ENCODE measurements at places on chromosomes 2 and 18.

DNA sequence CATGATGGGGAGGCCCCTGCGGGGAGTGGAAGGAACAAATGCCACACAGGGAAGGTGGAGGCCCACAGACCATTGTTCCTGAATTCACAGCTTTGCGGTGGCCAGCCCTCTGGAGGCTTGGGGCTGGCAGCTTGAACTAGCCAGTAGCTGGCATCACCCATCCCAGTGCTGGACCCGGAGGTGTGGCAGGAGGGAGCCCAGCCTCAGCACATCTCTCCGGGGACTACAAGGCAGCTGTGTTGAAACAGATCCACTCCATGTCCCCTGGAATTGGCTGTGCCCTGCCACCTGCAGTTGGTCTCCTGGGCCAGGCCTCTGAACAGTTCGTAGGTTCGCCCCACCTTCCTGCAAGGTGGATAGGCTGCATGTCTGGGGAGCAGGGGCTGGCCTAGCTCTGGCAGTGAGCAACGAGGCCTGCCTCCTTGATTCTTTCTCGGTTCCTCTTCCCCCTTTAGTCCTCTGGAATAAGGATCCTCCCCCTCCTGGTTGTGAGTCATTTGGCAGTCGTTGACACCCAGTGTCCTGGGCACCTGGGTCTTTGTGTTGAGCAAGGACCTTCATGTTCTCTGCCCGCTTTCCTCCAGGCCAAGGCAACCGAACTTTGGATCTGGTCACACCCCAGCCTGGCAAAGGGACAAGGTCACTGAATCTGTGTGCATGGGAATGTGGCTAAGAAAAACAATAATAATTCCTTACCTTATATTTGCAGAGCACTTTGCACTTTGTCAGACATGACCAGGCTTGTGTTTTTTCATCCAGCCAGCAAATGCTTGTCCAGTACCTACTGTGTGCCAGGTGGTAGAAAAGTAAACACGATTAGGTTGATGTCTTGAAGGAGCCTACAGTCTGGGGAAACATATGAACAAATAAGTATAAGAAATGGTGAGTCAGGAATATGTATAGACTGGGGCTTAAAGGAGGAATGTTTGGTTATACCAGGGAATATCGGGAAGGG lies 55.0 kb upstream of the MCFD2 start:
- DNase-seq, result no peak

DNA sequence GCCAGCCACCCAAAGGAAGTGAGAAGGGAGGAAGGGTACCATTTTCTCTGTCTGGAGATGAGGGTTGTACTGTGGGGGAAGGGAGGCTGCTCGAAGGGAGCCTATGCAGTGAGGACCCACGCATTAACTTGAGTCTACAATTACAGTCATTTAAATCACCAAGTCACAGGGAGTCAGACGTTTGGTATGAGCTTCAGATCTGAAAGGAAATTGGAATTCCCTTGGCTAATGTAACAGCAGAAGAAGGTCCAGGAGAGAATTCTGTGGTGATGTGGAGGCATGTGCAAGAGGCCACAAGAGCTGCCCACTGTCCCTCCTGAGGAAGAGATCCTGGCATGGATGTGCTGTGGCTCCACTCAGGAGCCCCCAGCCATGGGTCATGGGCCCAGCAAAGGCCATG lies 22.5 kb downstream of the DAPL1 start:
- peak; percentile 24 for DNase-seq

DNA sequence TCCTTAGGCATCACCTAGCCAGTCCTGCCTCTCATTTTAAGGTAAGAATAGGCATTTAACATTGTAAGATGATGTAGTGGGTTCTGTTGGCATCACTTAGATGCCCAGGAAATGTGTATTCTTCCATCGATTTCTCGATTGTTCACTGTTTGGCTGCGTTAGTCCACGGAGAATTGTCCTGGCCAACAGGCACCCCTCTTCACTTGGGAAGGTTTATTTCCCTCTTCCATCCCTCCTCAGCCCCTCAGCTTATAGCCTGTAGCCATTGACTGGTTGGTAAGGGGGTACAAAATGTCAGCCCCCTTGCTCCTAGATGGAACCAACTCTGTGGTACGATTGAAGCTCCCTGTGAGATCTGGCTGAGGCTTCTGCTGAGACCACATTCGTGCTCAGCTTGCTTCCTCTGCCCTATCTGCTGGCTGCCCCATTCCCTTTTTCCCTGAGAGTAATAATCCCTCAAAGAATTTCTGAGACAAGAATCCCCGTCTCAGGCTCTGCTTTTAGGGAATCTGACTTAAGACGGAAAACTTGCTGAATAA lies 43.4 kb downstream of the PLEKHA3 start:
- DNase-seq, result no peak

DNA sequence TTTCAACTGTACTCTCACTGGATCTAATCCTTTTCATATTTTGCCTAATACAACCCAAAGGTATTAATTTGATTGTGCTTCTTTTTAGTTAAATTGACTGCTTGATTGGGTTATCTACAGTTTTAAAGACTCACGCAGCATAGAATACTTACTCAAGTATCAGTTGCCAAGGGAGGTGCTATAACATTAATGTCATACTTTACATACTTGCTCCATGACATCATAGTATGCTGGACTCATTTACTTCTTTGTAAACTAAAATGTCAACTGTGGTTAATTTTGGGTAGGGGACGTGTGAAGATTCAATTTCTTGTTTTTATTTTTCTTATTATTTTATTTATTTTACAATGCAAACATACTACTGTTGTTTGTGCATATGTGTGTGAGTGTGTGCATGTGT lies 716.2 kb upstream of the VRK2 start:
- DNase-seq, result no peak

GRCh38 chr2:4098137-4098536 lies 394.8 kb downstream of the DCDC2C start:
- DNase-seq, result no peak

DNA sequence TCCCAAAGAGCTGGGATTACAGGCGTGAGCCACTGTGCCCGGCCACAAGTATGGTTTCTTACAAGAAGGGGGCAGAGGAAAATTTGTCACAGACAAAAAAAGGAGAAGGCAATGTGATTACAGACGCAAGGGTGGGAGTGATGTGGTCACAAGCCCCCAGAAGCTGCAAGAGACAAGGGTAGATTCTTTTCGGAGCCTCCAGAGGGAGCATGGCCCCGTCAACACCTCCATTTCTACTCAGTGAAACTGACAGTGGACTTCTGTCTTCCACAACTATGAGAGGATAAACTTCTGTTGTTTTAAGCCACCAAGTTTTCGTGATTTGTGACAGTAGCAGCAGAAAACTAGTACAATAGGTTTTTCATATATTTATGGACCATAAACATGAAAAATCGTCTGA lies 2.1 kb upstream of the TCF7L1 start:
- DNase-seq, result no peak

DNA sequence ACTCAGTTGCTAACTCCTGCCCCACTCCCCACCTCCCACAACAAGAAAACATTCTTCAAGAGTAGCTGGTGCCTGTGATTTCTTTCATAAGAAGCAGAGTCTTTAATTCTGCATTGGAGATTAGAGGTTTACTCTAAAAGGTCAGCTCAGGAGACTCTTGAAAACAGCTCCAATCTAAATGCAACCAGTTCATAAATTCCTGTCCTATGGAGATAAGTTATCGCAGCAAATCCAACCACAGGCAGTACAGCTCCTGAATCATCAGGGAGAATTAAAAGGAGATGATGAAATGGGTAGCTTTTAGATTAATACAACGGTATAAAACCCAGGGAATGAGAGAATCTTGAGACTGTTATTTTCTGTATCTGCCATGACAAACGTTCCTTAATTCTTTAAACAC lies 130.7 kb downstream of the SOCS6 start:
- no peak for DNase-seq

DNA sequence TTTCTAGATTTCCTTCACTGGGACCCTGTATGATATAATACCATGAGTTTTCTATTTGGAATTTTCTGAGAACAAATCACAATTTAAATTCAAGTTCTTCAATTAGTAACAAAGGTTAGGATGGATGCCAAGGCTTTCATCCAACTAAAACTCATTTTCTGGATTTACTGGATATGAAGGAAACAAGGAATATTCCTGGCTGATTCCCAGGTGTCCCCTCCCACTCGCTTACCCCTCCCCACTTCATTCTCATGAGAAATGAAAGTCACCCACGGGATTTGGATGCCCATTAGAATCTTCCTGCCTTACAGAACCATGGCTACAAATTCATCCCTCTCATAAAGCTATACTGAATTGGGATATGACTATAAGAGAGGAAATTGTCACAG lies 40.0 kb downstream of the RNU4ATAC start:
- DNase-seq, result no peak

- no peak for DNase-seq
Observed at GRCh38 chr2:352696-353095, 64.8 kb upstream of the ALKAL2 start.

DNA sequence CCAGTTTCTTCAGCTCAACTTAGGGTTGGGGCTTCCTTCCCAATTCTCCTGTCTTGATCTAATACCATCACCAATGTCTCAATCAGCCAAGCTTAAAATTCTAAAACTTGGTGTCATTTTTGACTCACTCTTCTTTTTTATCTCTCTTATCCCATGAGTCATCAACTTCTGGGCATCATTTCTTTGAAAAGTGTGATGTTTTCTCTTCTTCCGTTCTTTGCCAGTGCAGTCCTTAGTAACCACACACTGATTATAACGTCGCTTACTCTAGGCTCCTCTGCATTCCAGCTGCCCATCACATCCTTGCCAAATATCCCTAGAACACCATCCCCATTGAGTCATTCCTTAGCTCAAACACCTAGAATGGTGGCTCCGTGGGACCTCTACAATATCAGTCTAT lies 27.4 kb upstream of the MRO start:
- DNase-seq, result no peak

- DNase-seq, result no peak
Observed at GRCh38 chr2:29304399-29305060, 189.3 kb downstream of the CLIP4 start.

GRCh38 chr2:96501471-96501874 lies 3.7 kb downstream of the NEURL3 start:
- no peak for DNase-seq

DNA sequence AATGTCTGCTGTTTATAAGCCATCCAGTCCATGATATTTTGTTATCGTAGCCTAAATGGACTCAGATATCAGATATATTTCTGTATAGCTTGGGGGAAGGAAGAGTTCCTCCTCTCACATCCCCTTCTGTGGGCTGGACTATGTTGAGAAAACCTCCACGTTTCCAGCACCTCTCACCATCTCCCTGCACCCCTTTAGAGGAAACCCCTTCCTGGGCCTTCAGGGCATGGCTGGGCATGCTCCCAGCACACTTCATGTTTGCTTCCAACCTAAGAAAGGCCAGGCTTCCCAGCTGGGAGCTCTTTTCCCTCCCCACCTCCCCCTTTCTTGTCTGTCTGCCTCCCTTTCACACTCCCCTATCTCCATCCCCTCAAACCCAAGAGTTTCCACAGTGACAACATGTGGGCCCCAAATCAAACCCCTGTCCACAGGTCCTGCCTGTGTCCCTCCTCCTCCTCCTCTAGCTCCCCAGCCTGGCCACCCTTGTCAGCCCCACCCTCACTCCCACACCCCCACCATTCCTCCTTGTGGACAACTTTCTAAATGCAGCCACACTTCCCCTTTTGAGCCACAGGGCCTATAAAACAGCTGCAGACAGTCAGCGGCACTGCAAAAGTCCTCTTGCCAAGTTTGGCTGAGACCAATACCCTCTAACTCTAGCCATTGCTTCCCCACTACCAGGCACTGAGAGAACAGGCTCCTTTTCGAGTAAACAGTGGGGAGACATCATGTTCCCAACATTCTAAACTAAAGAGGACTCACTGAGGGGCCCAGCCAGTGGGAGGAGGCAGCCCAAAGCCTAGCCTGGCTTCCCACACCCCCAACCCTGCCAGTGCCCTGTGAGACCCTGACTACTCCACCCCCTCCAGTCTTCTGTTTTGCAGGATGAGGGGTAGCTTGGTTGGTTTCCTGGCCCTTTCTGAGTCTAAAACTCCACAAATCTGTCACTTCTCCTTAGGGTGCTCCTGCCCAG lies 120.5 kb downstream of the ZFP36L2 start:
- no peak for DNase-seq

DNA sequence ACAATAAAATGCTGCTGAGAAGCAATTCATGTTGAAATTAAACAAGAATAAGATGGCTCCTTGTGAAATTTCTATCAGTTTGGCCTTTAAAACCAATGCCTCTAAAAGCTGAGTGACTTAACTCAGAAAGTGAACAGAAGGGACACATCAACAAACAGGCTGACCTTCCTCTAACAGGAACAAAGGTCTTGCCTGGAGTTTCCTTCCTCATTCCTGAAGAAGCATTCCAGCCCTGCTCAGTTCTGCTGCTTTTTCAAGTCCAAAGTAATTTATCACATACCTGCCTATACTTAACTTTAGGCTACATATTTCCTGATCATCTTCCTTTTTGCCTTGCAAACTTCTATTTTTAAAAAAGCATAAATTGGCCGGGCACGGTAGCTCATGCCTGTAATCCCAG lies 14.1 kb downstream of the PTRHD1 start:
- DNase-seq, result no peak

DNA sequence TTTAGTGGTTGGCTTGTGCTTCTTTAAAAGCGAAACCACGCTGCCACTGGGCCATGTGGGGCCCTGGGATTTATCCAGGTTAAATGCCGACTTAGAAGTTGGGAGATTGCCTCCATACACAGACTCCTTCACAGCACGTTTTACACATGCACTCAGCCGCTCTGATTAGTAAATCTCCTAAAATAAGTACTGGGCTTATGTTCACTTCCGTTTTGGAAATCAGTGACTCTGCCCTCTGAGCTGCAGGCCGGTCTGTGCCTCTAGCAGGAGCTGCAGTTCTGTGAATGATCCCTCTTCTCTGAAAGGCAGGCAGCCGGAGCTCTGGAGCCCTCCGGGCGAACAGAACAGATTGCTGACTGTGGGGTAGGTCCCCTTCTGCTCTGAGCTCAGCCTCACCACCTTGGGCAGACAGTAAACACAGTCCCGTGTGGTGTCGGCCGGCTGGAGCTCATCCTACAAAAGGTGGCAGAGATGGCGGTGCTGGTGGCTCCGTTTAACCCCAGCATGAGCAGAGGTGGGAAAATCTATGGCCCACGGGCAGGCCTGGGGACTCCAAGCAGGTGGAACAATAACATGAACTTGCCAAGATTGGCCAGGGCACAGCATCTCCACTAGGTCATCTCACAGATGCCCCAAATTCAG lies 9.8 kb upstream of the RAB17 start:
- DNase-seq, result peak; percentile 54
